GM03348 (cell line): ENCODE measurements at places on chromosomes 2 and 18.

DNA sequence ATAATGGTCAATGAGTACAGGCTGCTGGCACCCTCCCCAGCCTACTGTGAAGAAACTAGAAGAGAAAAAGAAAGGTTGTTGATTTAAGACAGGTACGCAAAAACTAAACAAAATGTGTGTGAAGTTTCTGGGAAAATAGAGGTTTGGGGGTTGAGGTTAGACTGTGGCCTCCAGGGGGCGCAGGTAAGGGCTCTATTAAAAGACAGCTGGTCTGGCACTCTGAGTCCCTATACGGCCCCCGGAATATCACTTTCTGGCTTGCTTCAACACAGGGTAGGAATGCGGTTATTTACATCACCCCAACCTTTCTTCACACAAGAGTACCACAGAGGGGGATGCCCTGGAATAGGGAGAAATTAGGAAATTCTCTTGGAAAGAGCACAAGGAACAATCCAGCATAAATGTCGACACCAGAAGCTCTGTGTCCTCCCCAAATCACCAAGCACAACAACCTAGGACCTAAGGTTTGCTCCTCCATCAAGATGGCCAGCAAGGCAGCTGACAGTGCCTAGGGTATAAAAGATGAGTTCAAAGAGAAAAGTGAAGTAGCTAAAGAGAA lies 480.8 kb upstream of the KLHL29 start:
- DNase-seq = no peak

DNA sequence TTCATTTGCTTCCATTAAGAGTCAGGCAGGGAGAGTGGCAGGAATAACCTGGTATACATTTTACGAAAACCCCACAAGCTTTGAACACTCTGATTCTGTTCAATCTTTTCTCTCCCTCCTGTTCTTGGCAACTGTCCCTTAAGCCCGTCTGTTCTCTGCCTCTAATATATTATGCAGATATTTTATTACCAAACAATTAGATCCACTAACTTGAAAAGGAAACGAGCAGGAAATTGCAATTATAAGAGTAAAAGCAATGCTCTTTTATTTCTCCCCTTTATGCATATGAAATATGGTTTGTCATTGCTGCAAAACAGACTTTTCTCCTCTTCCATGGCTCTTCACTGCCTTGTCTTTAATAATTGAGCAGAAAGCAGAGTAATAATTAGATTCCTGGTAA lies 149.1 kb upstream of the CELF4 start:
- DNase-seq = no peak

DNA sequence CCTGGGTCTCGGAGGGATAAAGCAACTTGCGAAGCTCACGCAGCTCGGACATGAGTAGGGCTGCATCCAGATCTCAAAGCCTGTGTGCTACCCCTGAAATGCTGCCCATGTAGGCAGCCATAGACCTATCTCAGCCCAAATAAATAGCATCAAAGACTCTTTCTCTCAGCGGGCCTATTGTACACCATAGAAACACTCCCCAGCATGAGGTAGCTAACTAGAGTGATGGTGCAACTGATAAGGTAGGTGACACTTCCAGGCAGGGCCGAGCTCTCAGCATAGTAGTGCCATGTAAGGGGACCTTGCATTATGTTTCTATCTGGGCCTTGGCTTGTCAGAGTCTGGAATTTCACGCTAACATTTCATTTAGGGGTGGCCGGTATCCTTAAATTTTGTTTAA lies 52.4 kb downstream of the RABL2A start:
- DNase-seq = no peak

- no peak for DNase-seq
Measured at GRCh38 chr2:102366406-102367112, 11.0 kb downstream of the IL18R1 start.

- no peak for DNase-seq
Measured at GRCh38 chr2:56287508-56287907, 103.7 kb downstream of the CCDC85A start.

- peak; percentile 65 for DNase-seq
Measured at GRCh38 chr2:1140389-1141003, 189.8 kb downstream of the SNTG2 start.

DNA sequence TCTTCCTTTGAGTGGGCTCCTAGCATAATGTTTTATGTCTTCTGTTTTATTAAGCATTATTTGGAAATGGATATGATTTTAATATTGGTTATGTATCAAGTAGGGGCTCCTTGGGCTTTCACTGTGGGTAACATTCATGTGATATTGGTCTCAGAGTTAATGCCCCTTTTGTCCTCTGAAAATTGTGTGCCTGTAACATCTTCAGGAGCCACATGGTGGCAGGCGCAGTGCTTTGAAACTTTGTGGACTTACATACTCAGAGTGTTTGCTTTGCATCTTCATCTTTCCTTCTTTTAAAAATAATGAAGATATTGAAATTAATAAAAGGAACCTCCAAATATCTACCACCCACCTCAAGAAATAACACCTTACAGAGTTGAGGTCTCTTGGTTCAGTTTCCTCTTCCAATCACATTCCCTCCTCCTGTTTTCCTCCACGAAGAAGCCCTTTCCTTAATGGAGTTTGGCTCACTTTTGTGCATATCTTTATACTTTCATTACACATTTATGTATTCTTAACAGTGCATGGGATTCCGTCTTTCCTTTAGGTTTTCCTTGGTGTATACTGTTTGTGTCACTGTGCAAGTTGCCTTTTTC lies 73.5 kb downstream of the LIMS1 start:
- no peak for DNase-seq
